ENCODE measurements at places on chromosomes 3 and 15. TPM values are rescaled to one million over a fixed set of nuclear protein-coding genes. Genes with fewer than 3 reads are reported as not detected.

DNA sequence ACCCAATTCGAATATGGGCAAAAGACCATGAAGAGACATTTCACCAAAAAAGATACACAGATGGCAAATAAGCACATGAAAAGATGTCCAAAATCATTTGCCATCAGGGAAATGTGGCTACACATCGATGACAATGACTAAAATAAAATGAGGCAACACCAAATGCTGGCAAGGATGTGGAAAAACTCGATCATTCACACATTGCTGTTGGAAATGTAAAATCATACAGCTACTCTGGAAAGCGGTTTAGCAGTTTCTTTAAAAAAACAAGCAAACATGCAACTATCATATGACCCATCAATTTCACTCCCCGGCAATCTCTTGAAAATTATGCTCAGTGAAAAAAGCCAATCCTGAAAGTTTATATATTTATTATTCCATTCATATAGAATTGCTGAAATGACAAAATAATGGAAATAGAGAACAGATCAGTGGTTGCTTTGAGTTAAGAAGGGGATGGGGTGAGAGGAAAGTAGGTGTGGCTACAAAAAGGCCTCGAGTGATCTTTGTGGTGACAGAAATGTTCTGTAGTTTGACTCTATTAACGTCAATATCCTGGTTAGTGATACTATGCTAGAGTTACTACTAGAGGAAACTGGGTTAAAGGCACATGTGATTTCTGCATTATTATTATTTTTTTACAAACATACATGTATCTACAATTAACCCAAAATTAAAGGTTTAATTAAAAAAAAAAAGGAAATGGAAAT, 45.0 kb downstream of the DLG1 start:
- no peak for DNase-seq

- DNase-seq, result no peak
These were observed 66.5 kb downstream of the MRPL46 start for GRCh38 chr15:88400591-88401250.

DNA sequence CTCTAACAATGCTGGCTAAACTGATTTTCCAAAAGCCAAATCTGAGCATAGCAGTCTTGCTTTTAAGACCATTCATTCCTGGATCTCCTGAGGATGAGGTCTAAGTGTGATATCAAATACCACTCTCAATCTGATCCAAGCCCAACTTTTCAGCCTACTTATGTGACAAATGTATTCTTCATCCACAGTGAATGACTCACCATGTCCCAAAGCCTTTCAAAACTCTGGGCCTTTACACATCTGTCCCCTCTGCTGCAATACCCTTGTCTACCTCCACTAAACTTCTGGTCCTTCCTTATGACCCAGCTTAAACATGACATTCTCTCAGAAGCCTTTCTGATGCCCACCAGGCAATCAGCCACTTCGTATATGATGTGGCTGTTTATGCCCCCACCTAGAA, 4.6 kb downstream of the ANAPC13 start:
- no peak for DNase-seq

- DNase-seq, result no peak
These were observed 224.3 kb upstream of the SETMAR start for GRCh38 chr3:4078903-4079302.

DNA sequence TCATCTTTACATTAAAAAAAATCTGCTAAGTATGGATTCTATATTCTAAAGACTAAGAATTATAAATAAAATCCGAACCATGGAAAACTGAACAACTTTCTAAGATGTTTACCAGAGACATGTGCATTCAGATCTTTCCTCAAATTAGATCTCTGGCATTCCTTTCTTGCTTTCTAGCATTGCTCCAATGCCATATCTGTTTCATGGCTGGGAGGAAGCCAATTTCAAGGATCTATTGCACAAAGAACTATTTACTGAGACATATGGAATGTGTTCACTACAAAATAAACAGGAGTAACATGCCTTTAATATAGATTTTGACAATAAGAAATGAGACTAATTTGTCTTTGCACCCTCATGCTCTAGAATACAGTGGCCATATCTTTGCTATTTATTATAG, 45.1 kb upstream of the NANOGP8 start:
- DNase-seq, result no peak

DNA sequence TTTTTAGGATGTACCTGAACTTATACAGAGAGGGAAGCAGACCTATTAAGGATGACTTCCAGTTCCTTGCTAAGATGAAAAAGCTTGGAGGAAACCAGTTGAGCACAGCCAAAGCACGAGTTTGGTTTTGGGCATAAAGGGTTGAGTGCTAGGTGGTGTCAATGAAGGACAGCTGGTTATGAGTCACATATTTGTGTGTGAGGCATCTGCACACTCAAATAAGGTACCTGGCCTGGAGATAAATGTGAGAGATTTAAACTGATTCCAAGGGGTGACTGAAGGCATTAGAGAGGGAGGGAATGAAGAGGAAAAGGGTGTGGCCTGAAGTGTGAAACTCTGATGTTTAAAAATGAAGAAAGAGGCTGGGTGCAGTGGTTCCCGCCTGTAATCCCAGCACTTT, 486.7 kb downstream of the DIPK2A start:
- no peak for DNase-seq

- no peak for DNase-seq
These were observed 21.0 kb downstream of the PDZRN3 start for GRCh38 chr3:73603762-73604171.

- no peak for DNase-seq
These were observed 12.4 kb downstream of the LAMP3 start for GRCh38 chr3:183149915-183150750.

The SLC51A gene
- 10.0 TPM for total RNA-seq

DNA sequence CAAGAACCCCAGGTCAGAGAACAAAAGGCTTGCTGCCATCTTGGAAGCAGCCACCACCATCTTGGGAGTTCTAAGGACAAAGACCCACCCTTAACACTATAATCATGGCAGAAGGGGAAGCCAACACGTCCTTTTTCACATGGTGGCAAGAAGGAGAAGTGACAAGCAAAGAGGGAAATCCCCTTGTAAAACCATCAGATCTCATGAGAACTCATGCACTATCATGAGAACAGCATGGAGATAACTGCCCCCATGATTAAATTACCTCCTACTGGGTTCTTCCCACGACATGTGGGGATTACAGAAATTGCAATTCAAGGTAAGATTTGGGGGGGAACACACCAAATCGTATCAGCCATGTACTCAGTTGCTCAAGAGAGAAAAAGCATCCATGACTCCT, 21.1 kb upstream of the GBE1 start:
- DNase-seq, result no peak

The PLA1A gene
- total RNA-seq, result 0.36 TPM
